Aortic smooth muscle cell (primary cell): ENCODE measurements at places on chromosomes 12 and 14. TPM values are rescaled to one million over a fixed set of nuclear protein-coding genes. Genes with fewer than 3 reads are reported as not detected.

Gene LYZ
- total RNA-seq: 0.19 and 0.53 TPM in 2 replicates

Gene CATSPERB
- under 0.01 and 0.06 TPM in 2 replicates for total RNA-seq

Gene ADCY4
- total RNA-seq: 2.6 and 2.9 TPM in 2 replicates

Gene IQSEC3
- under 0.01 TPM in 2 replicates for total RNA-seq

Gene C12orf60
- total RNA-seq: 0.79 and 3.9 TPM in 2 replicates

Gene P2RX2
- total RNA-seq: not detected in 2 replicates

Gene RFLNA
- 1.3 TPM in 1 of 2 replicates, not detected in the other for total RNA-seq

Gene PYGL
- 23.0 and 31.6 TPM in 2 replicates for total RNA-seq
